ENCODE measurements at places on chromosomes 13 and 19.

DNA sequence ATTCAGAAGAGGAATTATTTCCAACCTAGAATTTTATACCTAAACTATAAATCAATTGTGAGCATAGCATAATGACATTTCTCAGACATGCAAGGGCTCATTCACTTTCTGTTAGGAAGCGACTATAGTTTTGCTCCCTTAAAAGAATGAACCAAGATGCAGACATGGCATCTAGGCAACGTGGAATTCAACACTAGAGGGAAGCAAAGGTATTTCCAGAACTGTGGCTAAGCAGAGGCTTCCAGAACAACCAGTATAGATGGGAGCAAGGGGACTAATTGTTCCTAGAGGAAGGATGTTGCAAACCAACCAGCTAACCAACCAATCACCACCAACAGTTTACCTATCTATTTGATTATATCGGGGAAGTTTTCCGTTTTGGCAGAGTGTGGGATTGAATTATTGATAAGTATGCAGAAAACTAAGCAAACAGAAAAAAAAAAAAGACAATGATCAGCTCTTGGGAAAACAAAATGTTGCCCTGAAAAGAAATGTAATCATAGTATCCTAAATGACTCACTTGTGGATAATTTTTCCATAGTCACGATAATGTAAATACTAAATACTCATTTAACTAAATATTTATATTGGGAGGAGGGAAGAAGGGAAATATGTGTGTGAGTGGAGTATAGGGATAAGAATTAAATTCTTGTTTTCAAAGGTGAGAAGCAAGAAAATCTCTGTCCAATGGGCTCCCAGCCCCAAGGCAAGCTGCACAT lies 21.1 kb downstream of the ARL11 start:
- DNase-seq: no peak

GRCh38 chr13:71672512-71672911 lies 194.5 kb downstream of the DACH1 start:
- DNase-seq: no peak

- no peak for DNase-seq
Observed at GRCh38 chr13:46529216-46529919, 23.6 kb upstream of the LRCH1 start.

- DNase-seq: no peak
Observed at GRCh38 chr13:42498521-42498920, 75.4 kb upstream of the TNFSF11 start.

GRCh38 chr13:33471204-33471603 lies 185.6 kb upstream of the STARD13 start:
- no peak for DNase-seq

DNA sequence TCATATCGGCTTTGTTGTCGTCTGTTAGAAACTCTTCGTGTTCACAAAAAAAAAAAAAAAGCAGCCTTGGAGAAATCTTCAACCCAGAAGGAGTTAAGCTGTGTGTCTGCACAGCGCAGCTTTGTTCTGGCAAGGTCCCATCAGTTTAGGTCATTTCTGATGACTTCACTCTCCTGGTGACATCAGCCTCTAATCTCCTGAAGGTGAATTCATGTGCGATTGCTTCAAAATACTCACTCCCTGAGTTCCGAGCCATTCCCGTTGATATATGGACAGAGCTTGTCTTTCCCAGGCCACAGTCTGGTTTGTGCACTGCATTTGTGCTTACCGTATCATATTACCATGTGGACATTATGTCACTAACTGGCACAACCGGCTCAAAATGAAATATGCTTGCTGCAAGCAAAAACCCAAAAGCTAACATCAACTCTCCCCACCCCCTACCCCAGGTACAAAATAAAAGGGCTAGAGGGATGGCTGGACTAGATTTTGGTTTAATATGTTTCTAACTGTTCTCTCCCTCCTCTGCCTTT lies 342.4 kb downstream of the KCNRG start:
- no peak for DNase-seq

DNA sequence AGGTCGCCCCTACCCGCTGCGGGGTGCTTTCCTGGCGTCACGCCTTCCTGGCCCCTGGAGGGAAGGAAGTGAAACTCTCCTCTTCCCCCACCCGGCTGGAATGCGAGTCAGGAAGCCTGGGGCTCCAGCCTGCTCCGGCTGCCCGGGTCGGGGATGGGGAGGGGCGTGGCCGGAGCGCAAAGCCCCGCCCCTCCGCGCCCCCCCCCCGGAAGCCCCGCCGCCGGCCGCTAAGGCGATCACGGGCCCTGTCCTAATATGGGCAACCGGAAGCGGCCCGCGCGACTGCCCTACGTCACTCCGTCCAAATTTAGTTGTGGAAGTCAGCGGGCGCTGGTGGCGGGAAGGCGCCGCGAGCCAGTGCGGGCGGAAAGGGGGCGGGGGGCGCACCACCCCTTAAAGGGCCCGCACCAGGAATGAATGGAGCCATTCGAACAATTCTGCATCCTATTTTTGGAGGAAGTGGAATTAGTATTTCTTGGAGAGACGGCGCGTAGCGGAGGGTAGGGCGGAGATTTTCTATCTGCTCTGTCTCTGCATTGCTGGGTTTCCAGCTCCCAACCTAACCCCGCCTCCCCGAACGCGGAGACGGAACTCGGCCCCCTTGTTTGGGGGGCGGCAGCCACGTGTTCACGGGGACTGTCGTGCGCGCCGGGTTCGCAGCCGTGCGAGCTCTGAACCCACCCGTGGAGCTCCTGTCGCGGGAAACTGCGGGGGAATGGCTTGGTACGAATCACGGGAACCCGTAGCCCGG lies 1.6 kb downstream of the IER2 start:
- DNase-seq: peak; percentile 95

GRCh38 chr13:113292021-113292862 lies 4.8 kb upstream of the LAMP1 start:
- peak; percentile 22 for DNase-seq

DNA sequence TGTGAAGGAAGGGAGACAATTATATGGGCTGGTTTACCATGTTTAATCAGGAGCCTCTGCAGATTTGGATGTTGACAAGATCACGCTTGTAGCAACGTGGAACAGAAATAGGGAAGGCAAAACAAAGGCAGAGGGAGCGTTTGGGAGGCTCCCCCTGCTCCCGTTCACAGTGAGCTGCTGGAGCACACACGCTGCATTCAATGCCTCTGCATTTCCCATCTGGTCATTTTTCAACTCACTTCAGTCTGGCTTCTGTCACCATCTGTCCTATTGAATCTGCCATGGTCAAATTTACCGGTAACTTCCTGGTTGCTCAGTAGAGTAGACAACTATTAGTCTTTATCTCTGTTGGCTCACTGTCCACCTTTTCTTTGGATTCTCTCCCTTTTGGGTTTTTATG lies 91.0 kb downstream of the NHLRC3 start:
- DNase-seq: no peak

- no peak for DNase-seq
Observed at GRCh38 chr19:32203161-32203560, 142.2 kb upstream of the ZNF507 start.

DNA sequence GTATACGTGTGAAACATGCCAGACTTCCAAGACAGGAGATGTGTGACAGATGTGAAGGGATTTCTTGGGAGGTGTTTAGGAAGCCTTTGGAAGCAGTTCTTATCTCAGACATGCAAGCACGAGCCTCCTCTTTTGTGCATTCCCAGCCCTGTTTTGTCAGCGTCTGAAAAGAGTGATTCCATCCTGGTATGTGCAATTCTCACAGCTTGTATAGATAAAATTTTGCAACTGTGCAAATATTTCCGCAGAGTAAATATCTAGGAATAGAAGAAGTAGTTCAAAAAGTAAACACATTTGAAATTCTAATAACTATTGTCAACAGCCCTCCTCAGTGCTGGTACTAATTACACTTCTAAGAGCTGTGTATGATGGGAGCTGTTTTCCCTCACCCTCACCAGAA lies 72.3 kb upstream of the C1QTNF9B start:
- no peak for DNase-seq

DNA sequence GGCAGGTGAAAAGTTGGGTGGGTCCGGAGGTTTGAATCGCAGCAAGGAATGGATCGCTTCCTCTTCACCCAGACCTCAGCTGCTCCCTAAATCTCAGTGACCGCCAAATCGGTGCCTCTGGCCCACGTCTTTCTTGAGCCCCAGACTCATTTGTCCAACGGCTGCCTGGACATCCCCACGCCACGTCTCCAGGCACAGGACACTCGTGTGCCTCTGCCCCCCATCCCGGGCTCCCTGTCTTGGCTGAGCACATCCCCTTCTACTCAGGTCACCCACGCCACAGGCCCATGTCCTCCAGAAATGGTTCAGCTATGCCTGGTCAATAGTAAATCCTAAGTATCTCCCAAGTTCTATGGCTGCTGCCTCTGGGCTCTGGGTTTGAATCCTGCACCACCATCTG lies 56.6 kb downstream of the CDADC1 start:
- DNase-seq: no peak

GRCh38 chr19:43439032-43439708 lies 24.5 kb downstream of the TEX101 start:
- DNase-seq: no peak

GRCh38 chr13:98129059-98129746 lies 13.7 kb upstream of the FARP1 start:
- DNase-seq: no peak

DNA sequence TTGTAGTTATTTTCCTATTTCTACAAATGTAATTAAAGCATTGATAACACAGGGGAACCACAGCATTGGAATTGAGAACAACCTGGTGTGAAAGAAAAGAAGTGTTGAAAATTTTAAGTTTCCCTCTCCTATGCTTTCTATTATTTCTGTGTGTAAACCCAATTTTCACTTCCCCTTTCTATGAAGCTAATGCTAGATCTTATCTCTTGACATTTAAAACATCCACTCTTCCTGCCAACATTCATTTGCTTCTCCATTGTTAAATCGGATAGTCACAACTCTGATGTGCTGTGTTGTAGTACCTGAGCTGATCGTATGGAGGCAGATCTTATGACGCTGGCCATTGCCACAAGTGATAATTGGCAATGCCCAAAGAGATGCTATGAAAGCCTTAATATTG lies 203.0 kb downstream of the ITGBL1 start:
- no peak for DNase-seq

GRCh38 chr19:47826800-47827199 lies 5.1 kb downstream of the CRX start:
- no peak for DNase-seq

Data from stimulated activated CD4-positive, alpha-beta T cell treated with anti-CD3 and anti-CD28 coated beads, Interleukin-4, amount 100 ng/mL, for 1 hour (primary cell).